Effector memory CD4-positive, alpha-beta T cell (primary cell): ENCODE measurements at places on chromosomes 2 and 18.

DNA sequence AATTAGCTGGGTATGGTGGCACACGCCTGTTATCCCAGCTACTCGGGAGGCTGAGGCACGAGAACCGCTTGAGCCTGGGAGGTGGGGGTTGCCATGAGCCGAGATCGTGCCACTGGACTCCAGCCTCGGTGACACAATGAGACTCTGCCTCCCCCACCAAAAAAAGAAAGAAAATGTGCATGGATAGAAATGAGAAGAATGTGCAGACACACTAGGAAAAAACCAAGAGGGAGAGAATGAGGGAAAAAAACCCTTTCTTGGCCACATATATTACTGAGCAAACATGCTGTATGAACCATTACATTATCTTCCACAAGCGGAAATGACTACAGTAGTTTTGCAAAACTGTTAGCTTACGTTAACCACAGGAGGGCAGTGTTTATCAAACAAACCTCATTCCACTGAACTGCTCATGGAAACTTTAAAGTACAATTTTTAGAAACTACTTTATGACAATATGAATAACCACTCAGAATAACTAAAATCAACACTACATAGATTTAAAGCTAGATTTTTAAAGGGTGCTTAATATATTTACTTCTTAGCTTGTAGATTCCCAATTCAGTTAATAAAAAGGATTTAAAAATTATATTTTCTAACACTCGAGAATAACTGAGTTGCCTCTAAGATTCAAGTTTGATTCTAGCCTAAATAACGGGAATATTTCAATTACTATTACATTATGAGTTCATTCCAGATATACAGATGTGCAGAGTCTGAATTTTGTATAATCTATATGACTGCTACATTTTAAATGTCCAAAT lies 26.4 kb downstream of the ASXL2 start:
- peak; percentile 11 for DNase-seq

DNA sequence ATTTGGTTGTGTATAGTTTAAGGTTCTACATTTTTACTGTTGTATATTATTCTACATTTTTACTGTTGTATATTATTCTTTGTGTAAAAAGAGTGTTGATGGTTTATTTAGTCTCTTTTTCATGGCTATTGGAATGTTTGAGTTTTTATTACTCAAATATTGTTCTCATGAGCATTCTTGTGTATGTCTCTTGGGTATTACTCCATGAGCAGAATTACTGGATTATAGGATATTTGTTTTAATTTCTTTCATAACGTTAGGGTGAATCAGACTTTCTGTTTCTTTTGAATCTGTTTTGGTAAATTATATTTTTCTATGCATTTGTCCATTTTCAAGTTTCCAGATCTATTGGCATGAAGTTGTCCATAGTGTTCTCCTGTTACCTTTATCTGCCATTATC lies 111.6 kb downstream of the DYNAP start:
- no peak for DNase-seq

DNA sequence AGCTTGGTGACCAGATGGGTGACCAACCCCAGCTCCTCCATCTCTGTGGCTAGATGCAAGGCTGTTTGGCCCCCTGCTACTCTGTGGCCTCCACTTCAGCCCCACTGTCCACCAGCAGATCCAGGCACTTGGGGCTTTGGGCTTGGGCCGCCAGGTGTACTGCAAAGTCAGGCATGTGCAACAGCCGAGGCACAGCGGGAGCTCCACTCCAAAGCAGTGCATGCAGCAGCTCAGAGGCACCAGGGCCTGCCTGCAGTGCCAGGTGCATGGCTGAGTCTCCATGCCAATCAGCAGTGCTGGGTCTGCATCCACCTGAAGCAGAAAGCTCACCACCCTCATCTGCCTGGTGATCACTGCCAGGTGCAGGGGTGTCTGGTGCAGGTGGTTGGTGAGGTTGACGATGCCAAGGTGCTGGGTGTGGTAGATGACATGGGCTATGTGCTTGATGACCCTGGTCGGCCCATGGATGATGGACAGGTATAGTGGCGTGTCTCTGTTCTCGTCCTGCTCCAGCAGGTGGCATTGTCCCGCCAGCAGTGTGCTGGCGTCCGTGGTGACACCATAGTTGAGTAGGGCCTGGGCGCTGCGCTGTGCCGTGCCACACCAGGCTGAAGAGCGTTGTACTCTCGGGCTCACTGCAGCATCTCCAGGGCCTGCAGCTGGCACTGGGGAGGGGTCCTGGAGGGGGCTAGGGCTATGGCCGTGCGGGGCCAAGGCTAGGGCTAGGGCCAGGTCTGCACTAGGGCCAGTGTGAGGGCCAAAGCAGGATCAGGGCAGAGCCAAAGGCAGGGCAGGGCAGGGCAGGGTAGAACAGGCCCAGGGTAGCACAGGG lies 1.0 kb upstream of the ANKRD62 start:
- no peak for DNase-seq

DNA sequence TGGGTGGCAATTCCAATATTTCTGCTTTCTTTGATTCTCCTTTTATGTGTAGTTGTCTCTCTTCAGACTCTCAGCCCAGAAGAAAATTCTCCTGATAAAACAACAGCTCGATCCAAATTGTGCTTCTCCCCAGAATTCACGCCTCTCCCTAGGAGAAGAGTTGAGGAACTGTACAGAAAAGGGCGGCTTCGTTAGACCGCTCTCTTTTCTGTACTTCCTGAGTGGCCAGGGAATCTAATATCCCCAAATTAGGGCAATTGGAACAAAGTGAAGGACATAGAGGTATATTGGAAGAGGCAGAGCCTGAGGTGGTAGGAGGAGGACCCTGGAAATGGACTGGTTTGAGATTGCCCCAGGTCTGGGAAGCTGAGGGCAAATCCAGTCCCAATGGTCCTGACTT lies 5.6 kb downstream of the ADCYAP1 start:
- DNase-seq: no peak

- no peak for DNase-seq
Measured at GRCh38 chr2:102826904-102827303, 65.1 kb downstream of the TMEM182 start.

DNA sequence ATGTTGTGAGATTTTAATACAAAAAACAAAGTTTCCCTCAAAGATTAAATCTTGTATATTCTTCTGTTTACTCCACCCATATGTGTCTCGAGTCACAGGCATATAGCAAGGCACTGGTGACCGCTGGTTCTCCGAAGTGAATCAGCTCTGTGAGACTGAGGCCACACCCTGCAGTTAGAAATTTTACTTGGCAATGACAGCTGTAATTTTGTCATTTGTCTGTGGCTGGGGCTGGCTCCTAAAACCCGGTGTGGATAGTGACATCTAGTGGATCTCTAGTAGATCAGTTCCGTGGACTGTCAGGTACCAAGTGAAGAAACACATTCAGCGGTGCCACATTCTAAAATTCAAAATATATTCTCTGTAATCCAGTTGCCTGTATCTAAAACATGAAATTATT lies 278.0 kb downstream of the NEDD4L start:
- DNase-seq: peak; percentile 6

GRCh38 chr2:227578642-227579041 lies 20.1 kb upstream of the SCYGR2 start:
- no peak for DNase-seq

DNA sequence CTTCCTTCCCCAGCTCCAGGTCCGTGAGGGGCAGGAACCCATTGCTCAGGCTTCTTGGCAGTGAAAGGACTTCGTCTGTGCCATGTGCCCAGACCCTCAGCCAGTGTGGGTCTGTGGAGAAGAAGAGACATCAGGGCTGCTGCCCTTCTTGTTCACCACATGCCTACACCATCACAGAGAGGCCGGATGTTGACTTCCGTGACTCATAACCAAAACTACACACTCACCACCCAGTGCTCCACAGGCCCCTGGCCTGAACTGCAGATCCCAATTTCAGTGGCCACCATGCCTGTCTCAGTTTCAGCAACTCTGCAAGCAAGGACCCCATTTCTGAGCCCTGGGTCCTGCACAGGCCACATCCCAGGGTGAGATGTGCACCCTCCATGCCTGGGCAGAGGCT lies 332.6 kb upstream of the SALL3 start:
- DNase-seq: no peak

GRCh38 chr2:241926541-241927311 lies 57.2 kb downstream of the RTP5 start:
- no peak for DNase-seq

- no peak for DNase-seq
Measured at GRCh38 chr2:76953733-76954347, 568.3 kb downstream of the LRRTM4 start.

GRCh38 chr2:207896525-207897285 lies 127.0 kb upstream of the FZD5 start:
- no peak for DNase-seq

- no peak for DNase-seq
Measured at GRCh38 chr2:181656450-181657291, at the start of gene CERKL. TSS of gene CERKL (minus strand) at chr2:181657105. CDS start at chr2:181657006, 99 bp downstream.
